Thoracic aorta endothelial cell (primary cell): ENCODE measurements at places on chromosomes 2 and 18. TPM values are rescaled to one million over a fixed set of nuclear protein-coding genes. Genes with fewer than 3 reads are reported as not detected.

Gene GRB14
- 10.0 and 19.8 TPM in 2 replicates for total RNA-seq

Gene CYBRD1
- total RNA-seq = 43.6 and 66.2 TPM in 2 replicates

Gene ITSN2
- 72.2 and 87.7 TPM in 2 replicates for total RNA-seq

Gene DLX2
- total RNA-seq = not detected in 2 replicates

Gene GTF3C2
- 45.1 and 51.3 TPM in 2 replicates for total RNA-seq
